H1 (cell line): ENCODE measurements at places on chromosomes 3 and 15. TPM values are rescaled to one million over a fixed set of nuclear protein-coding genes. Genes with fewer than 3 reads are reported as not detected.

DNA sequence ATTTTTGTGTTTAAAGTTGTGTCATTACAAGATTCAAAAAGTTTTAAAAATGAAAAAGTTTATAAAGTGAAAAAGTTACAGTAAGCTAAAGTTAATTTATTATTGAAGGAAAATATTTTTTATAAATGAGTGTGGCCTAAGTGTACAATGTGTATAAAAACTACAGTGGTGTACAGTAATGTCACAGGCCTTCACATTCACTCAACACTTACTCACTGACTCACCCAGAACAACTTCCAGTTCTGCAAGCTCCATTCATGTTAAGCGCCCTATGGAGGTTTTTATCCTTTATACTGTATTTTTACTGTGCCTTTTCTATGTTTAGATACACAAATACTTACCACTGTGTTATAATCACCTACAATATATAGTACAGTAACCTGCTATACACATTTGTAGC lies 76.3 kb downstream of the DTWD1 start:
- no peak for DNase-seq

WDR72 gene
- 1.9 and 2.1 TPM in 2 replicates for total RNA-seq

GRCh38 chr3:136916223-136916622 lies 41.6 kb upstream of the IL20RB start:
- no peak for DNase-seq

DNA sequence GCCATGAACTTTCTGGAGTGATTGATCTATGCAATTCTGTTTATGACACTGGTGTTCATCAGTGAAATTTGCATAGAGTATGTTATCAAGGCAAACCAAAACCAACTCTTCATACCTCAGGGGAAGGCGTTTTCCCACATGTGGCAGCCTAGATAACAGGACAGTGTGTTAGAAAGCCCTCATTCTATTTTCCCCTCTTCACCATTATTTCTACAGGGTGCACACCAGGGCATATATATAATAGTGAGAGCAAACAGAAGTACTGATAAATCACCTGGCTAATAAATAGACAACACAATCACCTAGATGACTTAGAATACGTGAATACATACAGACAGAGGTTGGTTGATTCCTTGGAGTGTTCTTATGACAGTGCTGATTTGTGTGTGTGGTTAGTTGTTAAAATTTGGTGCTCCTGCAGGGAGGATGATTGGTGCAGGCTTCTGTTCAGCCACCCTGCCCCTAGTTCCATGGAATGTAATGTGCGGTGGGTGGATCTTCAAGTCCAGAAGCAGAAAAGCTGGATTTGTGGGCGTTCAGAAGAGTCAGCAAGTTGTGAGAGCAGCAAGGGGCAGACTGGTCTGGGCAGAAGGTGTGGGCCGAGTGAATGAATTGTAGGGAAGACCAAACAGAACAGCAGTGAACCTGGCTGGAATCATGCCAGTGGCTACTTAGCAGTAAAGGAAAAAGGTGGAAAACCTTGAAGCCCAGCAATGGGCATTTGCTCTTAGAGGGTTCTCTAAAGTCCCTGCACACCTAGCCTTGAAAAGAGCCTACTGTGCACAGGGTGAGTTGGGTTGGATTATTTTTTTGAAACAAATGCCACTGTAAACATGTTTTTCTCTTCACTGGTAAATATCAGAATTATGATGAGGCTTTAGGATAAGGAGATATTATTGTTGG lies 11.7 kb upstream of the RARRES1 start:
- no peak for DNase-seq

DNA sequence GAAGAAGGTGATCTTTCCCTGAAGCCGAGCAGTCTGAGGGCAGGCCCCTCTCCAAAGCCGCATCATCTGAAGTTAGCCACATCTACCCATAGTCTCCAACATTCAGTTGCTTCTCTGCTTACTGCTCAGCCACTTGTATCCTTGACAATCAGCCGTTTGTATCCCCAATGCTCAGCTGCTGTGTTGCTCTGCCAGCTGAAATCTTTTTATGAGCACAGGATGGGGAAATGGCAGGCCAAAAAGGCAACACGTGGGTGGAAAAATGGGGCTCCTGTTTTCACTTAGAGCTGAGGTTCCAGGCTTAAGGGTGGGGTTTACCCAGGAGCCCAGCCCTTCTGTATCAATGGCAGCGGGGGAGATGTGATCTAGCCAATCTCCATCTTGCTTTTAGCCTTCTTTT lies 36.3 kb downstream of the METTL6 start:
- DNase-seq = no peak

SEMA3B gene
- 4.7 and 4.8 TPM in 2 replicates for total RNA-seq

UBAP1L gene
- total RNA-seq = 1.3 and 1.7 TPM in 2 replicates

DNA sequence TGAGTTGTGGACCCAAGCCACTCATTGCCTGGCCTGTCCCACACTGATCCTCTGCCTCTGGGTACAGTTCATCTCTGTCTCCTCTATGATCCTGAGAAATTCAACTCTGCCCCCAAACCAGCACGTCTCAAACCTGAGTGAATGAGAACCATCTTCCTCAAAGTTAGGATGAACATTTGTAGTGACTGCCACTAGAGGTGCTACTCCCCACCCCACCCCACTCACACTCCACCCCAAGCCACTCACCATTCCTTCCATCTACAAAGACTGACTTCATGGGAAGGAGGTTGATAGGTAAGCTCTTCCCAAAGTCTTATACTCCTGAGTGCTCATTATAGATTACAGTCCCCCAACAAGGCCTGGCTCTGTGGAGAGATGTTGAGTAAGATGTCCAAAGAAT lies 43.8 kb downstream of the NEK10 start:
- DNase-seq = no peak

GRCh38 chr3:22265403-22265802 lies 514.4 kb upstream of the ZNF385D start:
- no peak for DNase-seq

SPINK8 gene
- total RNA-seq = not detected in 2 replicates
